ENCODE measurements at places on chromosomes 3 and 15.
A peak's percentile ranks its signal among the peaks of the same experiment; 100 is the strongest.

- DNase-seq: no peak
Observed at GRCh38 chr3:126607214-126607908, 47.6 kb downstream of the TXNRD3 start.

DNA sequence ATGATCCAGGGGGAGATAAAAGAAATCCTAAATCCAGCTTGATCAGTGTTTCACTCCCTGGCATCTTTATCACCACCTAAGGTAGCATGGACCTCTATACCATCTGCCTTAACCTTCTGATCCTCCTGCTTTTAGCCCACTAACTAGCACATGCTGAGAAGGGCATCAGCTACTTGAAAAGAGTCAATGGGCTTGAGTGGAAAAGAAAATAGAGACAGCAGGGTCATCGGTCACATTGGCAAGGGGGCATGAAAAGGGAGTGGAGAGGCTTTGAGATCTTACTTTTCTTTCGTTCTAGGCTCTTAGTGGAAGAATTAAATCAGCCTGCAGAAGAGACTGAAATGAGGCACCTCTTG is 239 bp upstream of the ZFYVE19 start:
- DNase-seq: no peak

DNA sequence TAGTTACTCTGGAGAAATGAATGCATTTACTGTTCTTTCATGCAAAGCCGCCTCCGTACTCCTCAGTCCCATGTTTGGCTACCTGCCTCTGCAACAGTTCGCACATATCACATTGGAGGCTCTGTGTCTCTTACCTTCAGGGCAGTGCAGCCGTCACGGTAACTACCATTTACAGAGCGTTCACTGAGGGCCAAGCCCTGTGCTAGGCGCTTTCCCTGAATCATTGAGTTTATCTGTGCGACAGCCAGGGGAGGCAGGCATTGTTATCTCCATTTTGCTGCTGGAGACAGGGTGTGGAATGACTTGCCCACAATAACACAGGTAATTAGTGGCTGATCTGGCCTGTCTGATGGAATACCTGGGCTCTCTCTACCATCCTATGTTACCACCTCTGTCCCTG is 115.0 kb downstream of the THSD4 start:
- no peak for DNase-seq

GRCh38 chr3:69558912-69559311 is 173.0 kb upstream of the FRMD4B start:
- DNase-seq: no peak

GRCh38 chr3:58965865-58966264 is 84.0 kb downstream of the CFAP20DC start:
- no peak for DNase-seq

GRCh38 chr3:42880183-42880582 is 4.5 kb upstream of the CYP8B1 start:
- no peak for DNase-seq

DNA sequence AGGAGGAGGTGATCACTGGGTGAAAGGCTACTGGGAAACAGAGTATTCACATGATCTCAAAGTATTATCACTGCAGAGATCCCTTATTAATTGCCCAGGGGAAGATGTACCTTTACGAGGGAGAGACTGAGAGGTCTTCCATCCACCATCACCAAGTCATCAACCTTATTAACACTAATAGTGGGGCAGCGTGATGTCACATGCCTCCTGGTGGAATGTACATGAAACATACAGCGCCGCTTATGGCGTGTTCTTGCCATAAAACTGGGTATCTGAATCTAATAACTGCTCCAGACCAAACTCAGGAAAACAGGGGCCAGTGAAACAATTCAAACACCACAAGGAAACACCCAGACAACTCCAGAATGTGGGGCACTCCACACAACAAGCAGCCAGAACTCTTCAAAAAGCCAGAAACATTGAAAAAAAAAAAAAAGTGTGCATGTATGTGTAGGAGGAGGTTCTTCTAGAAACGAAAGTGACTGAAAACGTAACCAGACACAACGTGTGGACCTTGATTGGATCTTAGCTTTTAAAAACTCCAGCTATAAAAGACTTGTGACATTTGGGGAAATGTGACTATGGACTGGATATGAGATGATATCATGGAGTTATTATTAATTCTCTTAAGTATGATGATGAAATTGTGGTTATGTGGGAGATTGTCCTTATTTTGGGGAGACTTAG is 4.6 kb downstream of the STIMATE start:
- no peak for DNase-seq

GRCh38 chr15:75367913-75368688 is at the start of gene MAN2C1:
Gene MAN2C1 (minus strand): TSS chr15:75368607. CDS start chr15:75368583, 24 bp downstream.
- peak; percentile 92 for DNase-seq

GRCh38 chr3:111610189-111610588 is 15.0 kb upstream of the ZBED2 start:
- no peak for DNase-seq

- DNase-seq: no peak
Observed at GRCh38 chr15:56894601-56895000, 23.8 kb upstream of the TCF12 start.

GRCh38 chr3:187737368-187738070 is 7.7 kb downstream of the BCL6 start:
- peak; percentile 43 for DNase-seq

GRCh38 chr3:107062787-107063186 is 314.5 kb upstream of the CCDC54 start:
- DNase-seq: no peak

DNA sequence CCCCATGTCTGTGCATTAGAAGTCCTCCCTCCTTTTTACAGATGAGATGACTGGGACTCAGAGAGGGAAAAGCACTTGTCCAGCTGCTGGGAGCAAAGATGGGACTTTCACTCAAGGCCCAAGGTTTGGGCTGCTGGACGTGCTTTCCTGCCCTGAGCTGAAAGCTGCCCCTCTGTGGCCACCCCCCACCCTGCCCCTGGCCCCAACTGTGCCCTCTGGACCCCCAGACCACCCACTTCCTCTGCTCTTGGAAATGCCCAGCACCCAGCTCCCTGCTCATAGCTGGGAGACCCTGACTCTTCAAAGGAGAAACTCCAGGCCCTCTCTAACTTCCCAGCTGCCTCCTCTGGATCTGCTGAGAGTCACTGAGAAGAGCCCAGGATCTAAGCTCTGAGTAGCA is 20.7 kb downstream of the GRIP2 start:
- no peak for DNase-seq

GRCh38 chr15:93780073-93780472 is 451.3 kb upstream of the MCTP2 start:
- no peak for DNase-seq

- no peak for DNase-seq
Observed at GRCh38 chr3:158395421-158395820, 175.6 kb upstream of the MLF1 start.

DNA sequence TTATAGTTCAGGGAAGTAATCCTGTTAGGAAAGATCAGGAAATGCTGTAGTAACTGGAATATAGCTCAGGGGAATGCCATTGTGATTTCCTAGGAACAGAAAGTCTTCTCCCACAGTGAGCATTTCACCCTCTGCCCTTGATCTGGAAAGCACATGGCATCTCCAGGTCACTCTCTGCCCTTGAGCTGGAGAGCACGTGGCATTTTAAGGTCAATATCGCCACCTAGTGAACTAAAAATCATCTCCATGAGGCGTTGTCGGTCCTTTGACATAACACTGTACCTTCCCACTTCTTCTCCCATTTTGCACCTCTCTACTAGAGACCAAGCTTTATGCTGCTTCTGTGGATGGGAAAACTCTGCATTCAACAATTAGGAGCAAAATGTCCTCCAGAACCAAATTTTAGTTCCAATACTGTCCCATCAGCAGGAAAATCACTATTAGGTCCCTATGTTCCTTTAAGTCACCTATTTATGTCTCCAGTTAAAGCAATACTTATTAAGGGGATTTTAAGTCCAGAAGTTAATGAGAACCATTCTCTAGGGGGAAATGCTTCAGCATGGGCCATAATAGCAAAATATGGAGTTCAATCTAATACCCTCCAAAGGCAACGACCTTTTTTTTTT is 54.7 kb upstream of the GK5 start:
- peak; percentile 13 for DNase-seq

DNA sequence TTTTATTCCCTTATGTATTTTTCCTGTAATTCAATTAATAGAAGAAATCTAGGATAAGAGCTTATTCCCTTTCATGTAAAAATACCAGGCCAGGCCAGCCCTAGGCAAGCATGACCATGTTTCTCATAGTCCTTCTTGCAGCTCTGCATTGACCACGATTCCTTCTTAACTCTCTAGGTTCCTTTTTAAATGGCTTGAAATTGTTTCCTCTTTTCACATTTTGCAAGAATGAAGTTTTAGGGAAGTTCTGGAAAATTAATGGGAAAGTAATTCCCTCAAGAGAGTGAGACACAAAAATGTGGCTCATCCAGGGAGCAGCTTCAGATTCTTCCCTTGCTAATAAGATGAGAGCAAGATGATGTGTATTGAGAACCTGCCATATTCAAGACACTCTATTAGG is 116.5 kb upstream of the FGF7 start:
- no peak for DNase-seq

- DNase-seq: no peak
Observed at GRCh38 chr15:85778107-85778776, 16.5 kb downstream of the KLHL25 start.

DNA sequence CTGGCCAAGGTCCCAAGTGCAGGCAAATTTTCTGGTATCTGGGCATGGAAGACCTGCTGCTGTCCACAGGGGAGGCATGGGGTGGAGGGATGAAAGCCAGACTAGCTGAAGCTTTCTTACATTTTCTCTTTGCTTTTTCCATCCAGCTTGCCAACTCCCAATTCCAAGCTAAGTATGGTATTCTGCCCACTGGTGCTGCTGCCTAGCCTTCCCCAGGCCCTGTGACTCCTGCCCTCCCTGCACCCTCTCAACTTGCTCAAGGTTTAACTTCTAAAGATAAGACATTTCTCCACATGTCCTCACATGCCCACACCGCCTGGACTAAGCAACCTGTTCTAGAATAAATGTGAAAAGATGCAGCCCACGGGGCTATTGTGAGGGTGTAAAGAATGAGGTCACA is 59.5 kb upstream of the HACD2 start:
- no peak for DNase-seq

DNA sequence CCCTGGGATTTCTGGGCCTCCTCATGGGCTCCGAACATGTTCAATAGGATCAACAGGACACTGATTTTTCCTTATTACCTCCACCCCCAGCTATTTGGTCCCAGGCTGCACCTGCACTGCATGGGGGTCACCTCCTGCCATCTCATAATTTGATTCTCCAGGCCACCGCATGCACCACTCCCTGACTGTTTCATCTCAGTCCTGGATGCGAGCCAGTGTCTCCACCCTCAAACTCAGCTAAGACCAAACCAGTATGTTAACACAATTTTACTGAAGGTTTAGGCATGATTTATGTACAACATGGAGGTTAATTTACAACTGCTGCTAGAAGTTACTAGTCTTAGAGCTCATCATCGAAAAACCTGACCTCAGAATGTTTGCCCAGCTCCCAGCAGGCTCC is 249.5 kb downstream of the UACA start:
- DNase-seq: no peak

GRCh38 chr3:2915826-2916225 is 194.3 kb downstream of the IL5RA start:
- no peak for DNase-seq

GRCh38 chr3:29926378-29926777 is 645.5 kb downstream of the RBMS3 start:
- no peak for DNase-seq

DNA sequence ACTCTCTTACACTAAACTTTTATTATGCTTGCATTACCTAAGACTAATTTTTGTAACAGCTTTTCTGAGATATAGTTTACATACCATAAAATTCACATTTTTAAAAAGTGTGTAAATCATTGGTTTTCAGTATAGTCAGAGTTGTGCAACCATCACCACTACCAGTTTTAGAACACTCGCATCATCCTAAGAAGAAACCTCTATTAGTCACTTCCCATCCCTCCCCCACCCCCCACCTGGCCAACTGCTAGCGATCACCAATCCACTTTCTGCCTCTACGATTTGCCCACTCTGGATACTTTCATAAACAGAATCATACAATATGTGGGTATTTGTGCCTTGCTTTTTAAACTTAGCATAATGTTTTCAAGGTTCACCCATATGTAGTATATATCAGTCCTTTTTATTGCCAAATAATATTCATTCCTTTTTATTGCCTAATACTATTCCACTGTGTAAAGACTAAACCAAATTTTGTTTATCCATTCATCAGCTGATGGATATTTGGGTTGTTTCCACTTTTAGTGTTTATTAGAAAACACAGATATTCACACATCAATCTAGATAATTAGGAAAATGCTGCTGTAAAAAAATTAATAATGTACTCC is 23.0 kb downstream of the UBP1 start:
- DNase-seq: no peak

- DNase-seq: no peak
Observed at GRCh38 chr3:188829576-188829975, 342.2 kb upstream of the TPRG1 start.

- DNase-seq: no peak
Observed at GRCh38 chr3:102030661-102031060, 181.3 kb downstream of the NFKBIZ start.

- DNase-seq: no peak
Observed at GRCh38 chr3:183638101-183638852, 2.9 kb downstream of the KLHL24 start.

GRCh38 chr15:60392986-60393790 is 4.6 kb downstream of the ANXA2 start:
- DNase-seq: no peak

DNA sequence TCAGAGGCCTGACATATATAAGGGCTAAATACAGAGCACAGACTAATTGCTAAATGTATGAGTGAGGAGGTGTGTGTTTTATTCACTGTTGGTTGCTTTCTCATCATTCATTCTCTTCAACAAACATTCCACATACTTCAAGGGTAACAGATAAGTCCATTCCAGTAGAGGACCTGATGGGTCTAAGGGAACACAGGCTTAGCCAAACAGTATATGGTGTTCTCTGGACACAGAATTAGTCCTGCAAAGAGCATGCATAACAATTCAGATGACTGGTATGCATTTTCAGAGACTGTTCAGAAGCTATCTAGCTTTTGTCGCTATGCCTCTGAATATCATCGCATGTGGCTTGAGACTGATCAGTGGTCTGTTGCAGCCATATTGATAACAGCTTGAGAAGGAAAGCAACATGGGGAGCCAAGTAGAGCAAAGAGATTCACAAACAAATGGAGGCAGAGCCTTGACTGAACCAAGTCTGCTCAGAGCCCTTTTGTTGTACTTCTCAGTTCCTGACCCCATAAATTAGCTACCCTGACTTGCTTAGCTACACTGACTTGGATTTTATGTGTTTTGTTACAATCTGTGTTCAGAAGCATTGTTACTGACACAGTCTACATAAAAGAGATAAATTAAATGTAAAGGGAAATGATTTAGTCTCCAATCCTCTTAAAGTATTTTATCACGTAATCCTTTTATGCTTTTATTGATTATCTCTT is 1178.7 kb downstream of the ROBO1 start:
- DNase-seq: no peak

- no peak for DNase-seq
Observed at GRCh38 chr3:153072382-153072781, 89.6 kb upstream of the RAP2B start.
